Esophagus squamous epithelium (tissue), 5 donors: ENCODE measurements at places on chromosomes 4 and X. TPM values are rescaled to one million over a fixed set of nuclear protein-coding genes. Genes with fewer than 3 reads are reported as not detected.

GRCh38 chr4:140187316-140187695 is 33.3 kb upstream of the MAML3 start:
- no peak for DNase-seq

KCNIP4 gene
- not detected for total RNA-seq

MAGIX gene
- 9.8 TPM for total RNA-seq

GRCh38 chrX:83336454-83336853 is 171.6 kb upstream of the POU3F4 start:
- no peak for DNase-seq

GRCh38 chr4:141375855-141376254 is 155.2 kb downstream of the ZNF330 start:
- DNase-seq: no peak

GYG2 gene
- 1.7 TPM for total RNA-seq

DNA sequence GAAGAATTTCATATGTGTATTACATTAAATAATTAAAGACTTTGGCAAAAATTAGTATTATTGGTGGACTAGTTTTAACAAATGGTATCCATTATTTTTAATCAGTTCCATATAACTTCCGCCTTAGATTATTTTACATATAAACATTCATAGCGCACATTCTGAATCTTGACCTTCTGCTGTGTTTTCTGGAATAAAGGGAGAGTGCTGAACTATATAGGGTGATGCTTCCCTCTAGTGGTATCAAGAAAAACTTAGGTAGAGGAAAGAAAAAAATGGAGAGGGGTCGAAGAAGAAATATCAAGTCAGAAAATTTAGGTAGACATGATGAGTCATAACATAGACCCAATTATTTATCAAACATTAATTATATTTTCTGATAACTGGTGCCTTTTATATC is 155.6 kb upstream of the PACRGL start:
- no peak for DNase-seq

DNA sequence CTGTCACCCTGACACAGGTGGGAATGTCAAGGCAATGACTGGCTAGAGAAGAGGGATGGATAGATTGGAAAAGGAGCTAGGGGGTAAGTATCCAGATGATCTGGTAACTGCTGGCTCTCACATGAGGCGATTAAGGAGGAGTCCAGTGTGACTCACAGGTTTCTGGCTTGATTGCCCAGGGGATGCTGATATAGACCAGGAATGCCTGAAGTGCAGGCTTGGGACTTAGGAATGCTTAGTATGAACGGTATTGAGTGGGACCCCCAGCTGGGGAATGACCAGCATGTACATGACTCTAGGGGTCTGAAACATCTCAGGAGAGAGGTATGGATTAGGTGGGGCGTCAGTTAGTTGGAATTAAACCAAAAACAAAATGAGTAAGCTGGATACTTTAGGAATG is 65.8 kb upstream of the PRPS1 start:
- DNase-seq: no peak

DNA sequence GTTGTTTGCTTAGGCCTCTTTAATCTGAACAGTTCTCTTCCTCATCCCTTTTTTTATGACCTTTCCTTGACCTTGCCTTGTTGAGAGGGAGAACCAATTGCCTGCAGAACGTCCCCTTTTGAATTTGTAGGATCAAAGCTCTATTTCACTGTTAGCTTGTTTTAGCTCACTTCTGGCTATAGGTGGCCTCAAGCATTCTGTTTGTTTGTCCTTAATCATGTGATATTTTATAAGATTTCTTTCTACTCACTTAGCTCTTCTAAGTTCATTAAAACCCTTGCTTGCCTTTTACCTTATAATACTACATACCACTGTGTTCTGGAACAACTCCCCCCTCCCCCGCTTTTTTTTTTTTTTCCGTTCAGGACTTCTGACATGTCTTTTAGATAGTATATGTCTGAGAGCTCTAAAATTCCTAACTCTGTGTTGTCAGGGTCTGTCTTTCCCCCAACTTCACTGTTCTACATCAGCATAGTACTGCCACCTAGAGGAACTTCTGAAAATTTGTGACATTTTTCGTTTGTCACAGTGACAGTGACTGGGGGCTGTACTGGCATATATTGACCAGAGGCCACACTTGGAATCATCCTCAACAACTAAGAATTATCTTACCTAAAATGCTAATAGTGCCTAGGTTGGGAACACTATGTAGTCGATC is 128.5 kb downstream of the LARP7 start:
- no peak for DNase-seq

DNA sequence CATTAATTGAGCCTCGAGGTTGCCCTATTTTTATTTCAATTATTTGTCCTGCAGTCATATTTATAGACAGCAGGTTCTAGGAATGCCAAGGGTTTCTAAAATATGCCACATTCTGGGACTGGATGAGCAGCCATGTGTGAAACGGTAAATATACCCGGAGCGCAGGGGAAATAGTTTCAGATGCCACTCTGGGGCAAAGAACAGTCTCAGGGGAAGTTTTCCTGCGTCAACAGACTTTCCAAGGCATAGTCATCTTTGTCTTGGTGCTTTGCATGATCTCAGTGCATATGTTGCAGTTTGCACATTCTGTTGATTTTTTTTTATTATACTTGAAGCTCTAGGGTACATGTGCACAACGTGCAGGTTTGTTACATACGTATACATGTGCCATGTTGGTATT is 71.0 kb downstream of the GPAT3 start:
- no peak for DNase-seq

KLB gene
- total RNA-seq: not detected

DNA sequence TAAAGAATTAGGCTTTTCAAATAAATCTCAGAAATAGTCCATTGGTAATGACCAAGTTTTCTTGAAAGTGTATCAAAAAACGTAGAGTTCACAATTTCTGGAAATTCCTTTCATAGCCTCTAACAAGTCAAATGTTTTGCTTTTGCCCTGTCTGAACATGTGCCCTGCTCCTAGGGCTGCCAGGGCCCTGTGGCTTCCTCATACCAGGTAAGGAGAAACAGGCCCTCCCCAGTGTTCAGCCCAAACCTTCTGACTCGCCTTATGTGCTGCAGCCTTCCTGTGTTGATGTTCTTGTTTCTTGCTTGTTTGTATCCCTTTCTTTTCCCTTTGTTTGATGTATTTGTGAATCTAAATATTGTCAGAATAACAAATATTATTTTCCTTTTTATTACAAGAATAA is 146.1 kb upstream of the PACRGL start:
- no peak for DNase-seq

- no peak for DNase-seq
These were observed 30.5 kb downstream of the CNGA2 start for GRCh38 chrX:151765026-151765425.
